WTC11 (cell line): ENCODE measurements at places on chromosomes 6 and 20.

GRCh38 chr6:156900292-156900691 lies 123.1 kb downstream of the ARID1B start:
- peaks cover 19% of the 10 kb centered on the region for H3K4me1 ChIP-seq
- H3K27me3 ChIP-seq, result no peaks in the 10 kb centered on the region
- no peak for DNase-seq
- no peak overlapping the region for H3K27ac ChIP-seq
- H3K4me3 ChIP-seq, result no peak overlapping the region

DNA sequence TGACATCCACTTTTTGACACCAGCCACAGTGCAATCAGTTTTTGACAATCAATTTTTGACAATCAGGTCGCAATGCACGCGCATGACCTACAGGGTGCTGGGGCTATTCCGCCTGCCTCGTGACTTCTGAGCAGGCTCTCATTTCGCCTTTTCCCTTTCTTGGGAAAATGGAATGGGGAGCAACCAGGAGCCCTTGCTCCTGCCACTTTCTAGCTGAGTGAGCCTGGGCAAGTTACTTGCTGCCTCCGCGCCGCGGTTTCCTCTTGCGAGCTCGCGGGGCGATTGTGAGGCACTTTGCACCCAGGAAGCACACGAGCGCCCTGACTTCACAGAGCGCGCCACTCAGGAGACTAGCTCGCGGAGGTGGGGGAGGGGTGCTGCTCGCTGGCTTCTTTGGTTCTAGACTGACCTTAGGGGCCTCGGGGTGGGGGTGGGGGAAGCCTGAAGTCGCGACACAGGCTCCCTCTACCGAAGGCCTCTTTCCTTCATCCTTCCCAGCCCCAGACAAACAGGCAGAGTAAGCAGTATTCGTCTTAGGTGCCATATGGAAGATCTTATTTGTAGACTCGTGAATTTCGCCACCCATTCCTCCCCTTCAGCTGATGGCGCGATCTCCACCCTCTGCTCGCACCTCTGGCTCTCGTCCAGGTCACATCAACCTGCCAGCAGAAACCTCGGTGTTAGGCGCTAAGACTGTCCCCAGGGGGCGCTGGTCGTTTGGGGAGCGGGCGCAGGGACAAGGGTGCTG lies 4.6 kb downstream of the TP53TG5 start:
- H3K4me1 ChIP-seq, result peaks cover 13% of the 10 kb centered on the region
- H3K36me3 ChIP-seq, result no peaks in the 10 kb centered on the region
- no peak overlapping the region for H3K27ac ChIP-seq
- peaks cover 6% of the 10 kb centered on the region for H3K27me3 ChIP-seq
- peak overlapping the region; percentile 73 for H3K4me3 ChIP-seq

GRCh38 chr20:25606094-25606695 lies 17.6 kb downstream of the NANP start:
- H3K27me3 ChIP-seq, result peaks cover 3% of the 10 kb centered on the region; the same call in 1 of the 2 replicates
- H3K36me3 ChIP-seq, result no peaks in the 10 kb centered on the region
- H3K27ac ChIP-seq, result no peak overlapping the region
- no peak for DNase-seq
- H3K4me3 ChIP-seq, result no peak overlapping the region

- H3K27ac ChIP-seq, result no peak overlapping the region
- no peaks in the 10 kb centered on the region for H3K36me3 ChIP-seq
- peaks cover 4% of the 10 kb centered on the region for H3K4me1 ChIP-seq
- no peaks in the 10 kb centered on the region for H3K27me3 ChIP-seq
- no peak overlapping the region for H3K4me3 ChIP-seq
- no peak for DNase-seq
Observed at GRCh38 chr20:18440403-18440802, 26.4 kb downstream of the DZANK1 start.

DNA sequence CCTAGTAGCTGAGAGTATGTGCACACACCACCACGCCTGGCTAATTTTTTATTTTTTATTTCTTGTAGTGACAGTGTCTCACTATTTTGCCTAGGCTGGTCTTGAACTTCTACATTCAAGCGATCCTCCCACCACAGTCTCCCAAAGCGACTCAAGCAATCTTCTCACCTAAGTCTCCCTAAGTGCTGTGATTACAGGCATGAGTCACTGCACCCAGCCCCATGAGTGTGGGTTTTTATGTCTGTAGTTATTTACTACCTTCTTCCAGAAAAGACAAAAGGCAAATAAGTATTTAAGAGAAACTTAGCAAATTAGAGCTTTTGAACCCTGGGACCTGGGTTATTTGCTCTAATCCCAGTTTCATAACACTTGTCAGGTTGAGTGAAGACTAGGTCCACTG lies 92.3 kb upstream of the HCRTR2 start:
- H3K36me3 ChIP-seq, result peaks cover 3% of the 10 kb centered on the region; the same call in 1 of the 2 replicates
- H3K27ac ChIP-seq, result no peak overlapping the region
- no peaks in the 10 kb centered on the region; the same call in 1 of the 2 replicates for H3K27me3 ChIP-seq

DNA sequence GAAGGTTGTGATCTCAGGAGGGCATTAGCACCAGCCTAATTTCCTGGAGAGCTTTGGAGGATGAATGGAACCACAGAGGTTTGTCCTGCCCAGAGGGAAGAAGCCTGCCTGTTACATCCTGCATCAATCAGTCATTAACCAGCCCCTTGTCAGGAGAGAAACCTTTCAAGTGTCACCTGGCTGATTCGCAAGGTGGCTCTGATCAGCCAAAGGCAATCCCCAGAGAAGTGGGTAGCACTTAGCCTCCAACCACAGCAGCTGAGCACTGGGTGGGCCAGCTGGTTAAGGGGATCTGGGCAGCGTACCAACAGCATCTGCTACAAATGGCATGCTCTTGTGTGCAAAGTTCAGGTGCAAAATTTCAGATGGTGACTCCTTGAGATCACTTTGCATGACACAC lies 26.9 kb downstream of the ANKEF1 start:
- H3K27ac ChIP-seq, result no peak overlapping the region
- DNase-seq, result no peak
- no peaks in the 10 kb centered on the region for H3K27me3 ChIP-seq
- H3K4me1 ChIP-seq, result peaks cover 15% of the 10 kb centered on the region
- peaks cover 5% of the 10 kb centered on the region for H3K36me3 ChIP-seq
- no peak overlapping the region for H3K4me3 ChIP-seq

DNA sequence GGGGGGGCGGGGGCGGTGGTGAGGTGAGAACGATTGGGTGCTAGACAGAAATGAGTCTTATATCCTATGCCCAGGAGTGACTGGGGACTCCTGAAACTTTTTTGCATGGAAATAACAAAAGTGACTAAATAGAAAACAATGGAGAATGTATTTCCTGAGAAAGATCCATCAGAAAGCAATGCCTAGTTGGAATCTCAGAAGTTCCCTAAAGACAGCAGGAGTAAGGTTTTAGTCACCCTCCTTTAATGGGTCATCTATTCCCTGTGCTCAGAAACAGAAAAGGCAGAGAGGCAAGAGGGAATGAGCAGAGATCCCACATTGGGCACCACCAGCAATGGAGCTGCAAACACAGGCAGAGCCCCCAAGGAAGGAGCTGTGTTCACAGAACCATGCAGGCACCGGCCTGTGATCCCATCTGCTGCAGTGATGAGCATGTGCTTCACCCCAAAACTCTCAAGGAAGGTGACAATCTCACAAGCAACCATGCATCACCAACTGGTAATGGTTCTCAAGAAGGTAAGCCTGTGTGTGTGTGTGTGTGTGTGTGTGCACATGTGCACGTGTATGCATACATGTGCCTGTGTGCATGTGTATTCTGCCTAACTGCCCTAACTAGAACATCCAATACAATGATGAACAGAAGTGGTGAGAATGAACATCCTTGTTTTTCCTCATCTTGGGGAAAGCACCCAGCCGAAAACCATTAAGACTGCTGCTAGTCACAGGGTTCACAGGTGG lies 168.4 kb downstream of the WDR27 start:
- no peaks in the 10 kb centered on the region for H3K27me3 ChIP-seq
- DNase-seq, result no peak
- H3K4me3 ChIP-seq, result no peak overlapping the region

- no peaks in the 10 kb centered on the region for H3K27me3 ChIP-seq
- DNase-seq, result no peak
- H3K27ac ChIP-seq, result no peak overlapping the region
- no peaks in the 10 kb centered on the region for H3K36me3 ChIP-seq
Observed at GRCh38 chr6:100300221-100300736, 164.4 kb downstream of the SIM1 start.

DNA sequence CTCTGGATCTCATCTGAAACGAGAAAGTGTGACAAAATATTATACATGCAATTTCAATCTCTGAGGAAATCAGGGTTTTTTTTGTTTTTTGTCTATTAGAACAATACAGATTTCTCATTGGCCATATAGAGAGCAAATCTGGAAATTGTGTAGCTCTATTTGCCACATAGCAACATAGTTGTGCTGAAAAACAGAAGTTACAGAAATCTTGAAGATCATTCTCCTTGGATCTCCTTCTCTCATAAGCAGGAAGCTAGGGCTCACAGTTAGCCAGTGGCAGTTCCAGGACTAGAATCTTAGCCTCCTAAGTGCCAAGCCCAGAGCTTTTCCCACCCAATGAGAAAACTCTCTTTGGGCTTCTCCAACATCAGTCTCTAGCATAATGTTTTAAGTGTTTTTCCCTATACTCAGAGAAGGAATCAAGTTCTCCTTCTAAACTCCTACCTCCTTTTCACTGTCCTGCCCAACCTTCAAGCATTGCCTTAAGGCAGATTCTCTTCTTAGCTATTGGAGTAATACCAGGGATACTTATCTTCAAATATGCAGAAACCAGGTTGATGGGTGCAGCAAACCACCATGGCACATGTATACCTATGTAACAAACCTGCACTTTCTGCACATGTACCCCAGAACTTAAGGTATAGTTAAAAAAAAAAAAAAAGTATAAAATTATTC lies 211.6 kb downstream of the ALDH8A1 start:
- no peaks in the 10 kb centered on the region for H3K36me3 ChIP-seq
- H3K27ac ChIP-seq, result no peak overlapping the region
- peaks cover 3% of the 10 kb centered on the region; the same call in 1 of the 2 replicates for H3K4me1 ChIP-seq
- no peaks in the 10 kb centered on the region for H3K27me3 ChIP-seq

DNA sequence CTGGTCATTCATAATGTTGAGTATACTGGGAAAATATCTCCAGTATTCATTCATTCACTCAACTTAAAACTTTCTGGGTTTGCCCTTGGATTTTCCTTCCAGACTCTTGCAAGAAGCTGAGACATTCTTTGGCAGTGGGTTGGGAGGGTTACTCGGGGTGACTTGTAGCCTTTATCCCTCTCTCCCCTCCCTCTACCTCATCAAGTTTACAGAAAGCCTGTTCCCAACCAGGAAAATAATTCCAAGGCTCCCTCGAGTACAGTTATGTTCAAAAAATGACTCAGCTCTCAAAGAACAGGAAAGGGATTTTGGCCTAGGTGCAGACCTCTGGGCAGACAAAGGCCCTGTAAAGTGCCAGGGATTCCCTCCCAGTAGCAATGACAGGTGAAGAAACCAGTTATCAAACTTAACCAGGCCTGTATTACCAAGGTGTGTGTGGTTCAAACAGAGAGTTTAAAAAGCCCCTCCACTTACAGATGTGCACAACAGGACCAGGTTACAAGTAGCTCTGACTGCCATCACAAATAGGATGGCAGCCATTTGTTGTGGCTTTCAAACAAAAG lies 22.2 kb downstream of the FKBP1A start:
- peaks cover 43% of the 10 kb centered on the region for H3K36me3 ChIP-seq
- H3K4me1 ChIP-seq, result peaks cover 4% of the 10 kb centered on the region
- no peak for DNase-seq
- no peak overlapping the region for H3K4me3 ChIP-seq

- peaks cover 40% of the 10 kb centered on the region for H3K4me1 ChIP-seq
- peak; percentile 78 for DNase-seq
- H3K4me3 ChIP-seq, result no peak overlapping the region
Observed at GRCh38 chr6:3748208-3749066, 3.1 kb downstream of the PXDC1 start.

DNA sequence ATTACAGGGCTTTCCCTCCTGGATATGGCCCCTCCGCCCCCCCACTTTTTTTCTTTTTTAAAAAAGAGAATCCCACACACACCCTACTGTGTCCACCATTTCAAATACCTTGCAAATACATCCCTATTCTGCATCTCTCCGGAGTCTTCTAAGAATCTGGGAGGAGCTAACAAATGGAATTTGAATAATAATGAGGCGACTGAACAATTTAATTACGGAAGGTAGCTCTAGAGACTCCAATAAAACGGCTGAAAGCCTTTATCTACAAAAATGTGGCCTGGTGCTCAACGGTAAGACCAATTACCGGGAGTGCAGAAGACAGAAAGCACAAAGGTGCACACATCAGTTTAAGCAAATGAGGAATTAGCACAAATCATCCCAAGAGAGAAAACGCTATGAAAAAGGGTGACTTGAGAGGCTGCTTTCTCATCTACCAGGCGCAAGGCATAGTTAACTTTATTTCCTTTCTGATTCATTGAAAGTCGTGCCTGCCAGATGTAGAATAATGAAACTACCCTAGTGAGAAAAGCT lies 1.8 kb downstream of the RRAGD start:
- peak overlapping the region; percentile 81 for H3K4me3 ChIP-seq
- DNase-seq, result no peak
- H3K36me3 ChIP-seq, result no peaks in the 10 kb centered on the region
- H3K4me1 ChIP-seq, result peaks cover 54% of the 10 kb centered on the region
- peak overlapping the region; percentile 93 for H3K27ac ChIP-seq

DNA sequence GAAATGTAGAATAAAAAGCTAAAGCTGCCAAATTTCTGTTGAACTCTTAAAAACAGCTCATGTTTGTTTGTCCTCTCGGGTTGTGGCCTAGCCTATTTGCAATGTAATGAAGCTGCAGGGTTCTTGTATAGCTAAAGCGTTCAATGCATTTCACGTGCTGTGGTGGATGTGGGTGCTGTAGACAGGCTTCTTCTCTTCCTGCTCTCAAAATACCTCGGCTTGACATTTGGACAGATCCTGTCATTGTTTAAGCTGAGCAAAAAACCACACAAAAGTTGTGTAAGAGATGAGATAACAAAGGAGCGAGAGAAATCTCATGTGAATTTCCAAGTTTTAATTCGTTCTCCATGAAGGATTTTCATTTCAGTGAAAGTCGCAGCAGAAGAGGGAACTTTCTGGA lies 196.3 kb upstream of the UST start:
- no peak for DNase-seq
- no peak overlapping the region for H3K4me3 ChIP-seq
- peaks cover 12% of the 10 kb centered on the region for H3K4me1 ChIP-seq
- H3K27me3 ChIP-seq, result no peaks in the 10 kb centered on the region
- peaks cover 45% of the 10 kb centered on the region for H3K36me3 ChIP-seq
- H3K27ac ChIP-seq, result peak overlapping the region; percentile 71

DNA sequence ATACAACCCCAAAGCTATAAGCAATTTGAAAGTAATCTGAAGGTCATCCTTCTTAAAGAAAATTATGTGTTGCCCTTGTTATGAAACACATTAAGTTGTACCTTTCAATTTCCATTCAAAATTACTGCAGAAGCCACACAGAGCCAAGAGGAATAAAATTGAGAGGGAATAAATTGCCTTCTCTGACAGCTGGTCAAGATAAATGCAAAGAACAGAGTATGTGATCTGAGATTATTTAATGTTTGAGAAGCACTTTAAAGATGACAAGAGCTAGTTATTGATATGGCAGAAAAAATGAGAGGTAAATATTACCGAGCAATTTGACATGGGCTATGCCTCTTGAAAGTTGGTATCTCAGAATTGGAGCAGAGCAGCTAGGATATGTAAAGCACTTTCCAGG lies 61.6 kb downstream of the TRDN start:
- peaks cover 22% of the 10 kb centered on the region for H3K4me1 ChIP-seq
- peaks cover 41% of the 10 kb centered on the region for H3K36me3 ChIP-seq
- no peak overlapping the region; the same call in 1 of the 2 replicates for H3K27ac ChIP-seq
